ENCODE measurements at places on chromosomes 5 and 9. TPM values are rescaled to one million over a fixed set of nuclear protein-coding genes. Genes with fewer than 3 reads are reported as not detected.

DNA sequence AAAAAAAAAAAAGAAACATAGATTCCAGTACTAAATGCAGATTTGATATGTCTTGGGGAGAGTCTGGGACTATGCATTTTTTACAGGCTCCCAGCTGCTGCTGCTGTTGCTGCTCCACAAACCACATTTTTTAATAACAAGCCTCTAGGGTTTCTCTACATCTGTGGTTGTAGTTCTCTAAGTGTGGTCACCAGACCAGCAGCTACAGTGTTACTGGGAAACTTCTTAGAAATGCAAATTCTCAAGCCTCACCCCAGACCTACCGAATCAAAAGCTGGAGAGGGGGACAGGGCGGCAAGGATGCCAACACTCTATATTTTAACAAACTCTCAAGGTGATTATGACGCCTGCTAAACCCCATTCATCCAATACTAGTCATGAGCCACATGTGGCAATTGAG, 293.4 kb upstream of the PTGER4 start:
- DNase-seq, result no peak

BTNL8 gene
- 0.14 TPM for total RNA-seq

CCNJL gene
- total RNA-seq, result 26.7 TPM

- DNase-seq, result no peak
These were observed 28.3 kb upstream of the GOLPH3 start for GRCh38 chr5:32202394-32202793.

DNA sequence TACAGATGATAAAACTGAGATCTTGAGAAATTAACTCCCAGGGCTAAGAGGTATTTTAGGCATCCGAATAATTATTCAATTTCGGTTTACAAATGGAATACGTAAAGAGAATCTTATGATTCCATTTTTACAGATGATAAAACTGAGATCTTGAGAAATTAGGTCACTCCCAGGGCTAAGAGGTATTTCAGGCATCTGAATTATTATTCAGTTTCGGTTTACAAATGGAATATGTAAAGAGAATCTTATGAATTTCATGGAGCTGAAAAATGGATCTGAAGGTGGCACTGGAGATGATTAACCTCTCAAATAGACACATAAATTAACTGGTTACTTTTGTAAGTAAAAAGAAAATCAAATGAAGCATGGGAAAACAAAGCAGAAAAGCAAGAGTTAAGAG, 44.2 kb downstream of the FGF1 start:
- no peak for DNase-seq

DNA sequence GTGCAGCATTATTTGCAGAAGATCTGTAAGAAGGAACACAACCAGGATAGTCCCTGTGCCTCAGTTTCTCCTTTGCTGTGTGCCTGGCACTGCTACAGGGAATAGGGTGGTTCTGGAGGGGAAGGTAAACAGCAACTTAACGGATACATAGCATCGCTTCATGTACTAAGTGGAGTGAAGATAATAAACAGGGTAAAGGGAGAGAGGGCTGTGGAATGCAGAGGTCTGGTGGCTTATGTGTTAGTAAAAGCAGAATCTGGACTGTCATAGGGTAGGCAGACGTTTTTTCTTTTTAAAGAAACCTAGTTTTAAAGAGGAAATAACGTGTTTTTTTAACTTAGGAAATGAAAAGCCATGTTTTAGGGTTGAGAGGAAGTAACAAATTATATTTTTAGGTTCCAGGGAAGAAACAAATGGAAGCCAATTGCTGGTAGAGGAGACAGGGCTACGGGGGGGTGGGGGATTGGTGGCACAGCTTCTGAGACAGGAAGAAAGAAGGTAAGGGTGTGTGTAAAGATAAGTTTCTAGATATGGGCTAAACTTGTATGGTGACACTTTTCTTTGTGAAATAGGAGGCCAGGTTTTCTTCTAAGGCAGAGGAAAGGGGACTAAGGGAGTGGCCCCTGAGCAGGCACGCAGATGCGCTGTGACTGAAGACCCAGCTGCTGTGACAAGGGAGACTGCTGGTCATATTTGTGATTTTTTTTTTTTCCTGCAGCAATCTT, 1.3 kb downstream of the GNG10 start:
- DNase-seq, result no peak

DNA sequence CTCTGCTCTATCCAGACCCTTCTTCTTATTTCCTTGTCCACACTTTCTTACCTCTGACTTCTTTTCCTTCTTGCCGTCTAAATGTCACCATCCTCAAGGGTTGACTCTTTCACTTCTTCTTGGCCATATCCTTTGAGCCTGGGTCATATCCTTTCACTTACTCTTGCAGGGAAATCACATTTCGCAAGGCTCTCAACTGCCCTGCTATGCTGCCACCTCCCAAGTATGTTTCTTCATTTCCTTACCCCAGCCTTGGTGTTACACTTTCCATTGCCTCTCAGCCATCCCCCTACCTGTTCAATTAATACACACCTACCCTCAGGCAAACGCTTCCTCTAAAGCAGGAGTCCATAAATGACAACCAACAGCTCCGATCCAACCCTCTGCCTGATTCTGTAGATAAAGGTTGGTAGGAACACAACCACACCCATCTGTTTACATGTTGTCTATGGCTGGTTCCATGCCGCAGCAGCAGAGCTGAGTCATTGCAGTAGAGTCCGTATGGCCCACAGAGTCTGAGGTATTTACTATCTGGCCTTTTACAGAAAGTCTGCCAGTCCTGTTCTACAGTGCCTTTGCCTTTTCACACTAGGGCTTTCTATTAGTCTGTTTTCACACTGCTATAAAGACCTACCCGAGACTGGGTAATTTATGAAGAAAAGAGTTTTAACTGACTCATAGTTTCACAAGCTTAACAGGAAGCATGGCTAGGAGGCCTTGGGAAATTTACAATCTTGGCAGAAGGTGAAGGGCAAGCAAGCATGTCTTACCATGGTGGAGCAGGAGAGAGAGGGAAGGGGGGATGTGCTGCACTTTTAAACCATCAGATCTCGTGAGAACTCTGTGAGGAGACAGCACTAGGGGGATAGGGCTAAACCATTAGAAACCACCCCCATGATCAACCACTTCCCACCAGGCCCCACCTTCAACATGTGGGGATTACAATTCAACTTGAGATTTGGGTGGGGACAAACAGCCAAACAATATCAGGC, 97.9 kb downstream of the SV2C start:
- no peak for DNase-seq

LCN9 gene
- total RNA-seq, result not detected

HAVCR2 gene
- 2.8 TPM for total RNA-seq

GRCh38 chr9:21559402-21560280, 77.5 kb upstream of the IFNE start:
- peak; percentile 20 for DNase-seq

- DNase-seq, result no peak
These were observed 39.2 kb upstream of the MAN2A1 start for GRCh38 chr5:109650493-109650892.

CYLC2 gene
- not detected for total RNA-seq

TAF11L7 gene
- not detected for total RNA-seq

DNA sequence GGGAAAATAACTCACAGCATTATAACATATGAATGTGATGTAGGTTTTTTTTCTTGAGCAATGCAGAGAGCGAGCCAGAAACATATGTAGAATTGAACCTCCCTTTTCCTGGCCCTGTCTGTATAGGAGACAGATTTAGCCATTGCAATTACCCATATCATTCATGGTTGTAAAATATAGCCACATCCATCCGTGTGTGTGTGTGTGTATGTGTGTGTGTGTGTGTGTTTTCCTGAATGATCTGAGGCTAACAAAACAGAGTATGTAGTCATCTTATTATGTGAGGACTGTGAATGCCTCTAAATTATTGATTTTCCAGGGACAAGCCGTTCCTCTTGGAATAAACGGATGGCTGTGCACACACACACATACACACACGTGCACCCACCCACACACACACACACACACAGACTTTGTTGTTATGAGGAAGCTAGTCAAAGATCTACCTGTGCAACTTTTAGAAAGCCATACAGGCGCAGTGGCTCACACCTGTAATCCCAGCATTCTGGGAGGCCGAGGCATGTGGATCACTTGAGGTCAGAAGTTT, 11.7 kb upstream of the DENND1A start:
- peak; percentile 46 for DNase-seq

PDE6A gene
- 0.91 TPM for total RNA-seq

DNA sequence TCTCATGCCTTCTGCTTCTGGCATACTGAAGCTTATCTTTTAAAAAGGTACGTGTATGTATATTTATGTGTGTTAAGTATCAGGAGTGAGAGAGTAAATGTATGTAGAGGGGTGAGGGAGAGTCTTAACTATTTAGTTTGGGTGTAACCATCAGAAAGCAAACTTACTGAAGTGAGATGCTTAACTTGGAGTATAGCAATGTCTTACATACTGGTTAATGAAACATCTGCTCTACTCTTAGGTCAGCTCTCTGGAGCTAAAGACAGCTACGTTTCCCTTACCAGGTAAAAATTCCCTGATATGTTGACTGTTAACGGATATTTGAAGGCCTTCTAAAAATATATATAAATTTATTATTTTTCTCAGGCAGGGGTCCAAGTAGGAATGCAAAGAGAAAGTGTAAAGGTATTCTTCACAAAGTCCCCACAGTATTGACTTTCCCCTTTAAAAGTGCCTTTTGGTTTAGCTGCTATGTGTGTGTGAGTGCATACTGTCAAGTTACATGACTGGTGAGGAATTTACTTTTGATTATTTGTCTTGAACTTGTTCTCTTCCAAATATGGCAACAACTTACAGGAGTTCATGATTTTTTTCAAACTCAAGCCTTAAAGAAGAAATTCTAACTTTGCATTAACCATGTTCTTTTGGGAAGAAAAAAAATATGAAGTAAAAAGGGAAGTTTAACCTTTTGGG, 12.3 kb upstream of the C5orf24 start:
- DNase-seq, result no peak

DNA sequence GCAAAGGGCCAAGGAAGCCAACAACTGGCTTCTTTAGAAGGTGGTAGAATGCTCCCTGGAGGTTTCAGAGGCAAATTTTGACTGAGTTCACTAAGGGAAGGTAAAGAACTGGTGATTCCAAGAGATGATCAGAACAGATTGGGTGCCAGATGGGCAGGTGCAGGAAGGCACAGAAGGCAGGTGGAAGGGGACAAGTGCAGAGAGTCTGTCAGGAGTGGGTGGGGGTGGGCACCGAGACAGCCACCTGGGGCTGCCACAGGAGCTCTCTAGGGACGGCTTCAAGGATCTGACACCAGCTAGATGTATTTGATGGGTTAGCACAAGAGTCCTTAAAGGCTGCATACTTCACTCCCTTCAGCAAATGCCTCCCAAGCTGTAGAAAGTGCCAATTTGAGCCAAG, 207.3 kb downstream of the PTTG1 start:
- no peak for DNase-seq

- DNase-seq, result no peak
These were observed 133.8 kb downstream of the ARHGEF28 start for GRCh38 chr5:73759771-73760170.

DNA sequence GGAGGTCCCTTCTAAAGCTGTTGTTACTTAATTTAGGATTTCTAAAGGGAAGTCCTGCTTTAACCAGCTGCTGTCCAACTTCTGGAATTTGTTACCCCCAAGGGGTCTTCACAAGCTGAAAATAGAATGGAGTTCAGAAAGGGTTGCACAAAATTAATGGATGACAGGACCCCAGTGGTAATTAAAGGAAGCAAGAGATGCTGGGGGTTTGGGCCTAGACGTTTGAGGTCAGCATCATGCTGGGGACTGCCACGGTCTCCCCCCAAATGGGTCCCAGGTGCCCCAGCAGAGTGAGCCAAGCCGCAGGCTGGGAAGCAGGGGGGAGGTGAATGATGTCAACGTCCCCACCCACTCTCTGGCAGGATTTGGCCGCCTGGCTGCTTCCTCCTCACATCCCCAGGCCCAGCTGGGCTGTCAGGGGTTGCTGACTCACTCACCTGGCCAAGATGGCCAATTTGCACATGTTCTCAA, 97.5 kb upstream of the ARAP3 start:
- no peak for DNase-seq

GRCh38 chr9:135281791-135282737, 194.6 kb downstream of the OLFM1 start:
- peak; percentile 84 for DNase-seq

ASS1 gene
- 228 TPM for total RNA-seq

- DNase-seq, result no peak
These were observed 24.9 kb downstream of the RICTOR start for GRCh38 chr5:39049315-39049714.

DNA sequence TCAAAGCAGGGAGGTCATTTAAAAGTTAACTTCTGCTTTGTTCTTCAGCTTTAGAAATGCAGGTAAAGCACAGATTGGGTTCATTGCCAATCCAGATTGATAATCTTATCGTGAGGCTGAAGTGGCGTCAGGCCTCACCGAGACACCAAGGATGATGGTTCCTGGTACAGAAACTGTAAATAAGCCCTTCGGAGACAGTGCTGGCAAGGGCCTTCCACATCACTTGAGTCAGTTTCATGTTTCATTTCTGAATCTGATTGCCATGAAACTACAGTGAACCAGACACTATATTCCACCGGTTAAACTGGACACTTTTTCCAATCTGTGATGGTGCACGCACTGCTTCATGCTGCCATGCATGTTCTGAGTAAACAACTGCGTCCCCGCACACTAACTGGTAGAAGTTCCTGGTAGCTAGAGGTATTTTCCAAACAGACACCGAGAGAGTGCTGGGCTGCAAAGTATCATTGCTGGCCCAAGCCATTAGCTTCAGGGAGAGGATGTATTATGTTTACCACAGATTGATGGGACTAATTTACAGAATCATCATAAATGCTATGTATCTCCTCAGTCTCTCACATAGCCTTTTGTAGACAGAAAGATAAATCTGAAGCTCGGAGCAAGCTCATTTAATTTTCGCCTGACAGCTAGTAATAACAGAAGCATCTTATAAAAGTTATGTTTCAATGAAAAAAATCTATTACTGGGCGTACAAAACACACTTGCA, 336.1 kb downstream of the GLIS3 start:
- DNase-seq, result no peak

NCS1 gene
- 28.5 TPM for total RNA-seq

PCDHB6 gene
- 0.87 TPM for total RNA-seq

FAM169A gene
- 16.6 TPM for total RNA-seq

DNA sequence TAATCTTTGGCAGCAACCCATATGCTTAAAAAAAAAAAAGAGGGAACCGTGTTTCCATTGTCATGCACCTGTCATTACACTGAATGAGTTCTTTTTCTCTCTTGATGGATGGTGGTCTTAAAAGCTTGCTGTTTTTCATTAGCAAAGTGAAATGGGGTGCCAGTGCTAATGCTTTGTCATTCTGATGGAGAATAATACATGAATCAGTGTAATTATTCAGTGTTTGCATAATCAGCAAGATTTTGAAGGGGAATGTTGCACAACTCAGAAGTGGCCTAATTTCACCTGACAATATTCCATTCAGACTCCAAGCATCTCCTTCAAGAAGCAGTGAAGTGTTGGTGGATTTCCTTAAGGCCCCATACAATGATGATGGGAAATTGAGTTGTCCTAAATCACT, 38.1 kb downstream of the MAP1B start:
- DNase-seq, result no peak

CMYA5 gene
- 26.1 TPM for total RNA-seq

SLC25A2 gene
- 0.23 TPM for total RNA-seq

DNA sequence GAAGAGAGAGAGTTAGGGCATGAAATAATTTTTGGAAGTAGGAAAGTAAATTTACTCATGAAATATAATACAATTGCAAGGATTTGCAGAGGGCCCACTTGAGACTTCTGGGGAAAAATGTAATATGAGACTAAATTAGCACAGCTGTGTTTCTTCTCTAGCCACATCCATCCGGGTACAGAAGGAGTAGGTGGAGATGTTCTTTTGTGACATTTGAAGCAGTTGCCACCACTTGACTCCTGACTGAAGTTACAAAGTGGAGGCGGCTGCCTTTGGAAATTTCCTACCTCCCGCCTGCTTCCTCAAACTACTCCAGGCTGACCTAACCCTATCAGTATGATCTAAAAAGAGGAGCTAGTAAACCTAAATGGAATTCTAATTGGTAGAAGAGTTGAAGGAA, 58.1 kb upstream of the SHISAL2B start:
- no peak for DNase-seq

SPINK6 gene
- total RNA-seq, result not detected

All from prostate gland (tissue), 2 donors.